ENCODE measurements at places on chromosomes 6 and 20.

DNA sequence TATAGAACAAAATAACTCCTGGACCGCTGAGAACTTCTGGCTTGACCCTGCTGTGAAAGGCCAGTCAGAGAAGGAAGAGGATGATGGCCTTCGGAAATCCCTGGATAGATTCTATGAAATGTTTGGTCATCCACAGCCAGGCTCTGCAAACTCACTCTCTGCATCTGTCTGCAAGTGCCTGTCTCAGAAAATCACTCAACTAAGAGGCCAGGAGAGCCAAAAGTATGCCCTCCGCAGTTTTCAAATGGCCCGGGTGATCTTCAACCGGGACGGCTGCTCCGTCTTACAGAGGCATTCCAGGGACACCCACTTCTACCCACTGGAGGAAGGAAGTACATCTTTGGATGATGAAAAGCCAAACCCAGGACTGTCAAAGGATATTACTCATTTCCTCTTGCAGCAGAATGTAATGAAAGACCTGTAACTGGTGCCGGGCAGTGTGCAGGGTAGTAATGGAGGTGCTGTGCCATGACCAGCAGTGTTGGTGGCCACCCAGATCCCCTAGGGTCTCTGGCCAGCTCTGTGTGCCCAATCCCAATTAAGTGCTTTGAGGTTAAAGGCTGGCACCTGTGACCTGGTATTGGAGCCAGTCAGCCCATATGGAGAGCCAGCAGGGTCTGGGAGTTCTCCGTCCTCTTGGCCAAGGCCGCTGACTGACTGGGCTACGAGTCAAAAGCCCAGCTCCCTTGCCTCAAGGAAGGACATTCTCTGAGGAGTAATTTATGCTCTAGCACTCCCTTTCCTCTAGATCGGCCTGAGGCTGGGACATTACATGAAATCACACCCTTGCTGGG is 87.1 kb downstream of the TRMT6 start:
- DNase-seq = peak; percentile 71

DNA sequence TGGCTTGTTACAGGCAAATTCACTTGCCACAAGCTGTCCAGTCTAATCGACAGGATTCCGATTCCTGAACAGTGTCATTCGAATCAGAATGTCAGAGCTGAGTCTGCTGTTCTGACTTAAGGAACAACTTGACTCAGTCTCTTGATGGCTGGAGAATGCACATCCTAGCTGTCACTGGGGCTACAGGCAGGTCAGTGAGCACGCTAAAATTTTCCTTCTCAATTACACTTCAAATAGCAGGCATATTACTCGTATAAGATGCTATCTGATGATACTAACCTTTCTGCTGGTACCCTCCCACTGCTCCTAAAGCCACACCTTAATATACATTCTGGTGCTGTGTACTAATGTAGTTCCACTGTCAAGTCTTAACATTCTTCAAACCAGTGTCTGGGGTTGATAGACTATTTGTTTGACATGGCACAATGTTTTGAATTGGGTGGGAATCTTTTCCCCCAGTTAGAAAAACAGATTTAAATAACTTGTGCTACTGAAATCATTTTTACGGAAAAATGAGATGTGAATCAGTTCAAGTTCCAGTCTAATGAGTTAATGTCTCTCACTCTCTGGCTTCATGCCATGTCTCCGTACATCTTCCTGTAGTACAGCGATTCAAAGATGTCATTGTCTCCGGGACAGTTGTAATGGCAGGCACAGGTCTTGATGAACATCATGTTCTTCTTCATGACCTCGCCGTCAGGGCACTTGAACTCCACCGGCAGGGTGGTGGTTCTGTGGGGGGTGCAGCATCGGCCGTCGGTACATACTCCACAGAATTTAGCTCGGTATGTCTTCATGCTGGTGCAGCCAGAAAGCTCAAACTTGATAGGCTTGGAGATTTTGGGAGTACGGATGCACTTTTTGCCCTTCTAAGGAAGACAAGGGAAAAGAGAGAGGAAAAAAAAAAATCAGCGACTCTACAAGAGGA is 2.2 kb downstream of the CCN2 start:
- peak; percentile 43 for DNase-seq

- DNase-seq = no peak
Measured at GRCh38 chr6:63792736-63793464, 157.3 kb downstream of the PHF3 start.

GRCh38 chr20:57167292-57167655 is 99.2 kb downstream of the BMP7 start:
- DNase-seq = no peak

DNA sequence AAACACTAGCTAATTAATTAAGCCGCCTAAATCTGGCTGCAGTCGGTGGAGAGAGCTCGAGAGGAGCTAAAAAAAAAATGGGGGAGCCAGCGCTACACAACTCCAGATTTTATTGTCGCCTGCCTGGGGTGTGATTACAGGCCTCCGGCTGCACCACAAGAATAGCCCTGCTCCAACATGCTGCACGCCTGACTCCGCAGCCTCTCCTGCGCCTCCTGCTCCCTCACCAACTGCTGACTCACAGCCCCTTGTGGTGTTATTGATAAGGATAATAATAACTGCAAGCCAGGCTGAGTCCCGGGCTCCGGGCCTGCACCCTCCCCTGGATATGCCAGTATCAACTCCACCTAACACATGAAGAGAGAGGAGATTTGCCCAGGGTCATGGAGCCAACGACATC is 16.8 kb downstream of the SIRPA start:
- peak; percentile 70 for DNase-seq

GRCh38 chr6:33898771-33899170 is 95.0 kb upstream of the MLN start:
- DNase-seq = no peak

DNA sequence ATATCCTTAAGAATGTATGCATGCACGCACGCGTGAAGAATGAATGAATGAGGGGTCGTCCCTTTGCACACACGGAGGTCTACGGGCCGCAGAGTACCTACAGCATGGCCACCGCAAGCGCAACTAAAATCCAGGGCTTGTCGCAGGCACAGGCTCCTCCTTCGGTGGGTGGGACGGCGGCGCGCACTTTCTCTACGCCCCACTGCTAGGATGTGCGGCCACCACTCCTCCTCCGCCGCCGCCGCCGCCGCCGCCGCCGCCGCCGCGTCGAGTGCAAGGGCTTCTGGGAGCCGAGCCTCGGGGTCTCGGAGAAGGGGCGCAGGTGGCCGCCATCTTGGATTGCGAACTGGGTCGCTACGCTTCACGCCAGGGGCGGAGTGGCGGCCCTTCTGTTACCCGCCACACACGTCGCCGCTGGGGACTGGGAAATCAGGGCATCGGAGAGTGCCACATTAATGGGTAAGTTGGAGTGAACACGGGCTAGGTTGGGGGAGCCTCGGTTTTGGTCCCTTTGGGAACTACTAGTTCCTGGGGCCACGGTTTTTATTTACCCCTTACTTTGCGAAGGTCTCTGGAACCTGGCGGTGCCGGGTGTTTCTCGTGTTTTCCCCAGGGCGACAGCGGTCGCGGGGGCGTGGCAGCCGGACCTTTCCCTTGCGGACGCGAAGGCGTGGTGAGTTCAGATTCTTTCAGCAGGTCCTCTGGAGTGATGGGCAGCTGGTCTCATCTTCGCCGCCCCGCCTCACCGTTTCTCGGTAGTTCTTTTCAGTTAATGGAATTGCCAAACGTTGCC is at the start of gene KPNA5:
KPNA5 (plus strand) TSS at position 332 of the 793 bp plus-strand sequence; CDS start at position 456, 124 bp downstream.
- peak; percentile 84 for DNase-seq

DNA sequence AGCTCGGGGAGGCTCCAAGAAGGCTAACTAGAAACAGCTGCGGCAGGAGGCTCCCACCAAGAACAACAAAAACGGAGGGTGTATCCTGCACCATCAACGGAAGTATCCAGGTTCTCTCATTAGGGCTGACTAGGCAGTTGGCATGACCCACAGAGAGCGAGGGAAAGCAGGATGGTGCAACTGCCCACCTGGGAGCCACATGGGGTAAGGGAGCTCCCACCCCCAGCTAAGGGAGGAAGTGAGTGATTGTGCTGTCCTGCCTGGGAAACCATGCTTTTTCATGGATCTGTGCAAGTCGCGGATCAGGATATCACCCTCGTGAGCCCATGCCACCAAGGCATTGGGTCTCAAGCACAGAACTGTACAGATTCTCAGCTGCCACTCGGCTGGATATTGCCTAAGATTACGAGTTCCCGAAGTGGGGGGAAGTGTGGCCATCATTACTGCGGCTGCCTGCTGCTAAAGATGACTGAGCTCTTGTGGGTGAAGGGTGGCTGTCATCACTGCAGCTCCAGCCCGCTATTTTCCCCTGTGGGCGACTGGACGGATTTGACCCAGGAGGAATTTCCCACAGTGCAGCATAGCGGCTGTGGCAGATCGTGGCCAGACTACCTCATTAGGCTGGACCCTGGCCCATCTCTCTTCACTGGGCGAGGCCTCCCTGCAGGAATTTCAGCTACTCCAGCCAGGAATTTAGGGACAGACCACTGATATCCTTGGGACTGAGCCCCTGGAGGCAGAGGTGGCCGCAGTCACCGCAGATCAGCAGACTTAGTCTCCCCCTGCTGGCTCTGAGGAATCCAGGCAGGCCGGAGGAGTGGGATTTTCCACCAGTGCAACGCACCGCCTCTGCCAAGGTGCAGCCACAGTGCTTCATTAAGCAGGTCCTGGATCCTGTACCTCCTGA is 515.7 kb downstream of the FRK start:
- DNase-seq = no peak

DNA sequence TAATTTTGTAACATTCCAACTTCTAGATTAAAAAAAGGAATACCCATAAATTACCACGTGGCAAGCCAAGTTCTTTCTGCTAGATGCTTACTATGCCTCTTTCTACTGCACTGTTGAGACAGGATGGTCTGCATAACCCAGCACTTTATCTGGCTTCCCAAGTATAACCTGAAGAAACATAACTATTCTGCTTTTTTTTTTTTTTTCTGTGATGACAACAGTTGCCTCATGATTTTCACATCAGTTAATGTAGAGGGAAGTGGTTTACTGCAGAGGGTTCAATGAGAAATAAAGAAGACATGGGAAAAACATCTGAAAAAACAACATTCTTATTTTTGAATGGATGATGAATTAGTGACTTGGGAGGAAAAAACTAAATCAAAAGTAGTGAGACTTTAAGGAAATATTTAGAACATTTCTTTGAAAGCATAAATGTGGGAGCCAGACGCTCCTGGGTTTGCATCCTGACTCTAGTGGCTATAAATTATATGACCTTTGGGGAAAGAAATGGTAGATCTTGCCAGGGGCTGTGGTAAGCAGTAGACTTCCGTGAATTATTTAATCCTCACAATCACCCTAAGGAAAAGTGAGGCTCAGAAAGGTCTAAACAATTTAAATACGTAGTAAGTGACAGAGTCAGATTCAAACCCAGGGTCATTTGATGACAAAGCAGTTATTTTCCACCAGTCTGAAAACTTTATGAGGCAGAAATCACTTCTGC is 230.7 kb downstream of the PHACTR1 start:
- DNase-seq = no peak

DNA sequence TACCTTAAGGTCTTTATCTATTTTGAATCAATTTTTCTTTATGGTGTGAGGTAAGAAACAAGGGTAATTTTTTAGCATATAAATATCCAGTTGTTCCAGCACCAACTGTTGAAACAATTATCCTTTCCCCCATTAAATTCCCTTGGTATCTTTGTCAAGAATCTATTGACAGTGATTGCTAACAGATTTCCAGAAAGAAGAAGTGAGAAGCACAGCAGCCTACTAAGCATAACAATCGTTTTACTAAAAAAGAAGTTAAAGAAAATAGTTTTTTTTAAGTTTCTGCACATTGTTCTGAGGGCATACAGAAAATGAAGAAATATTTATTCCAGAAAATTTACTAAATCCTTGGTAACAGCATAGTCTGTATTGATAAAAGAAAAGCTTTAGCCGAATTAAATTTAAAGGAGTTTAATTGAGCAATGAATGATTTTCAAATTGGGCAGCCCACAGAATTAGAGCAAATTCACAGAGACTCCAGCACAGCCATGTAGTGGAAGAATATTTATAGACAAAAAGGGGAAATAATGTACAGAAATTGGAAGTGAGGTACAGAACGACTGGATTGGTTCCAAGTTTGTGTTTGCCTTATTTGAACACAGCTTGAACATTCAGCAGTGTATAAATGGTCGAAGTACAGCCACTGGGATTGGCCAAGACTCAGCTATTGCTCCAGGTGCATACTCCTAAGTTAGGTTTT is 97.9 kb upstream of the UST start:
- no peak for DNase-seq

- DNase-seq = no peak
Measured at GRCh38 chr6:5205035-5205507, 55.7 kb downstream of the LYRM4 start.

- no peak for DNase-seq
Measured at GRCh38 chr6:43250992-43251373, 7.7 kb downstream of the TTBK1 start.

All from mammary epithelial cell (primary cell).